Thoracic aorta (tissue), 2 donors: ENCODE measurements at places on chromosomes 2 and 18. TPM values are rescaled to one million over a fixed set of nuclear protein-coding genes. Genes with fewer than 3 reads are reported as not detected.

The ABCB11 gene
- not detected for total RNA-seq

The MYCN gene
- total RNA-seq: 0.81 TPM

The RAMP1 gene
- total RNA-seq: 246 TPM

The CCDC85A gene
- total RNA-seq: 4.2 TPM

The RBKS gene
- 5.0 TPM for total RNA-seq

The LRRTM1 gene
- not detected for total RNA-seq

The CD28 gene
- total RNA-seq: 3.5 TPM

The PRKAG3 gene
- total RNA-seq: 0.28 TPM

The XDH gene
- total RNA-seq: not detected

The IL1F10 gene
- total RNA-seq: not detected

The YWHAQ gene
- 158 TPM for total RNA-seq

The DSC2 gene
- 2.7 TPM for total RNA-seq

The KIF1A gene
- total RNA-seq: not detected

The PRKCE gene
- total RNA-seq: 18.1 TPM

The SERPINB11 gene
- not detected for total RNA-seq

The DSG4 gene
- not detected for total RNA-seq

The RAPGEF4 gene
- total RNA-seq: 18.4 TPM

The GALR1 gene
- under 0.01 TPM for total RNA-seq
